GM06990 (cell line): ENCODE measurements at places on chromosomes 2 and 18.

- DNase-seq = no peak
Measured at GRCh38 chr2:183493040-183493439, 368.8 kb downstream of the NUP35 start.

DNA sequence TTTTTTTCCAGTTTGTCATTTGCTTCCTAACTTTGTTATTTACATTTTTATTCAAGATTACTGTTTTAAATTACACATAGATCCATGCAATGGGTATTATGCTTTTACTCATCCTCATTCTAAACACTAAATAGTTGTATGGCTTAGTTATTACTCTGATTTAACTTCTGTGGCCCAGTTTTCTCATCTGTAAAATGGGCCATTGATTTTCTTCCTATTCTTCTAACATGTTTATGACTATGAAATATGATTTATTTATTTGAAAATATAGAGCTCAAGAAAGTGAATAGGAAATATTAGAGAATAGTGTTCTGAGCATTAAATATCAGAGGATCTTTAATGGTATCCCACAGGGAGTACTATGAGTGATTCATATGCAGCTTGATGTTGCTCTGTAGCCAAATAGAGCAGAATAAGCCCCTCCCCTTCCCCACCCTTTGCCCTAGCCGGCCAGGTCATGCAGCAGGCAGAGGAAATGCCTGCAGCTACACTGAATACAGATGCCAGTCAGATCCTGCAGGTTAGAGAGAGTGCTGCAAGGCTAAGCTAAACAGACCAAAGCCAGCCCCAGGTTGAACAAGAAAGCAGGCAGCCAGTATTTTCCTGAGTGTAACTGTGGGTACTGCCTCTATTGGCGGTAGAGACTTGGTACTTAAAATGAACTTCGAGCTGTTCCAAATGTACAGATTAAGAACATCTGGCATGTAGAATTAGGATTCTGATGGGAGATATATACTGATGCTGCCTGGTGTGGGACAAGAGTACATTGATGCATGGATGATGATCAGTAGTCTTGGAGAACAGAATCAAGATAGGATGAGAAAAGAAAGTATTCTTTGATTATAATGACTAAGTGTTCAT is 11.7 kb upstream of the ACYP2 start:
- DNase-seq = peak; percentile 48

- no peak for DNase-seq
Measured at GRCh38 chr2:136703214-136703613, 62.1 kb upstream of the THSD7B start.

GRCh38 chr2:101253703-101254450 is 1.2 kb downstream of the CNOT11 start:
- no peak for DNase-seq

GRCh38 chr2:201269764-201270163 is 9.4 kb downstream of the CASP8 start:
- no peak for DNase-seq

GRCh38 chr18:24315170-24315569 is 82.5 kb downstream of the OSBPL1A start:
- no peak for DNase-seq

DNA sequence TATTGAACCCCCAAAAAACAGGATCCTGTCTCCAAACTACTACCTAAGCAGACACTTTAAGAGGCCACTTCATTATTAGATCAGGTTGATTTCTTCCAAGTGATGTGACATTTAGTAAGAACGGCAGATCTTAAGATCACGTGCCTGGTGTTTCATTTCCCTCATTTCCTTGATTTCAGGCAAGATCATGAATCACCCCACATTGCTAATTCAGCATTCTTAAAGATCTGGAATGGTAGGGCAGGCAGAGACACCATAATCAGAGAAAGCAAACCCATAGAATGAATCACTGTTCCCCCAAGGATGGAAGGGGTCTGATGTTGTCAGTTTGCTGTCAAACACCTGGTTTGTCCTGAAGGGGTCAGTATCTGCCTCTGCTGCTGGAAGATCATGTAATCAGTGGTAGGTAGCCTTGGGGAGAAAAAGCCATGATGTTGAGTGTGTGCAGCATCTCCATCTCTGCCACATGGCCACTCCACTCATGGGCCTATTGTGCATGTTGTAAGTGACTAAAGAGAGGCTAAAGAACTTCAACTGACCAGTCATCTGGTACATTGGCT is 133.9 kb downstream of the ARHGAP15 start:
- no peak for DNase-seq

DNA sequence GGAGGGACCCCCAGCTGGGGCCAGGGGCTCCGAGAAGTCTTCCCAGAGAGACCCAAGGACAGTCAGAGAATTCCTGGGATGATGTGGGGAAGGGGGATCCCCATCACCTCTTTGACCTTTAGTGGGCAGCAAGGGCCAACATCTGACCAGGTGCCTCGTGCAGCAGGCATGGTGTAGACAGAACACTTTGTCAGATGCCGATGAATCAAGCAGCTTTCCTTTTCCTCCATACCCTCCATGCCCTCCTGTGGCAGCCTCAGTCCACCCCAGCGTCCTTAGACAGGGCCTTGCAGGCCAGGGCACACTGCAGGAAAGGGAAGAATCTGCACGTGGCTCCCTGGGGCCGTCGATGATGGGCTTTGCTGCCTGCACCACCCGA is 26.3 kb downstream of the GPR55 start:
- DNase-seq = no peak

DNA sequence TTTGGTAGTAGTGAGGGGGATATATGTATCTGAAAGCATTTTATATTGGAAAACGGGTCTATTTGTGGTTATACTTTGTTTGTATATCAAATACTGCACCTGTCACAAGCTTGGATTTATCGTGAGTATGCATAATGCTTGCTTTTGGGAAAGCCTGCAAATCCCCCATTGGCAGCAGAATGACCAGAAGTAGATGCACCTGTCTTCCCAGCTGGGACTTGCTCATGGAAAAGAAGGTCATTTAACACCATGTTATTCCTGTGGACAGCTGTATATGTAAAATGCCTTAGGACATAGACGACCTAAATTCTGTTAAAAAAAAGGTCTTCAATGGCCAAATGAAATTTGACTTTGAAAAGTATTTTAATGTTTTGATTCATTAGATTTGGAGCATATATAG is 599.4 kb downstream of the XIRP2 start:
- no peak for DNase-seq

GRCh38 chr2:241156971-241157441 is 6.7 kb downstream of the PPP1R7 start:
- DNase-seq = no peak

DNA sequence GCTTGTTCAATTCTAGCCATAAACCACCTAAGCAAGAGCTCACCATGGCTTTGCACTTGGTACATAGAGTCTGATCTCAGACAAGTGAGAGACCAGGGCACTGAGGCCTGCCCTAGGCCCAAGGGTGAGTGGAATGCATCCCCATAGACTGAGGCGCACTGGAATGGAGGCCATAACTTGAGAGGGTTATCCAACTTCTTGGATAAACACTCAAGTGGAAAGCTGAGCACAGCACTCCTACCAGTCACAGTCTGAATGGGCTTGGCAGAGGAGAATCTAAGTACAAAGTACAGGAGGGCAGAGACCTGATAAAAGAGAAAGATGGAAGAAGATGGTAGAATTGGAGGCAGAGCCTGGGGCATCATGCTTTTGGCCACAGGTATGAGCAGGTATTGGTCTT is 30.4 kb upstream of the CASP10 start:
- no peak for DNase-seq

DNA sequence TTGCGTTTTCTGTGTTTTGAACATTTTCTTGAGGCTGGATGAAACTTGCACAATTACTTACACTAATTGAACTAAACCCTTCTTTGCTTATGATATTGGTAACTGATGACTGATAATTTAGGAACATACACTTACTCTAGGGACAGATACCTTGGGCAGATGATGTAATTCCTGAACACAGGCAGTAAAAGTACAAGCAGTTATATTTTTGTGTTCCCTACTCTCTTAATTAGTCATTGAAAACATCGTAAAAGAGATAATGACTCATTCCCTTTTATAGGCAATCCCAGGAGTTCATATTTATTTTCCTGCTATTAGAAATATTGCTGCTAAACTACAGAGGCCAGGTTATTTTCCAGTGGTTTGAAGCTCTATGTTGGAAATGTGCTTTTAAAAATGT is 46.4 kb downstream of the CCDC85A start:
- DNase-seq = no peak

DNA sequence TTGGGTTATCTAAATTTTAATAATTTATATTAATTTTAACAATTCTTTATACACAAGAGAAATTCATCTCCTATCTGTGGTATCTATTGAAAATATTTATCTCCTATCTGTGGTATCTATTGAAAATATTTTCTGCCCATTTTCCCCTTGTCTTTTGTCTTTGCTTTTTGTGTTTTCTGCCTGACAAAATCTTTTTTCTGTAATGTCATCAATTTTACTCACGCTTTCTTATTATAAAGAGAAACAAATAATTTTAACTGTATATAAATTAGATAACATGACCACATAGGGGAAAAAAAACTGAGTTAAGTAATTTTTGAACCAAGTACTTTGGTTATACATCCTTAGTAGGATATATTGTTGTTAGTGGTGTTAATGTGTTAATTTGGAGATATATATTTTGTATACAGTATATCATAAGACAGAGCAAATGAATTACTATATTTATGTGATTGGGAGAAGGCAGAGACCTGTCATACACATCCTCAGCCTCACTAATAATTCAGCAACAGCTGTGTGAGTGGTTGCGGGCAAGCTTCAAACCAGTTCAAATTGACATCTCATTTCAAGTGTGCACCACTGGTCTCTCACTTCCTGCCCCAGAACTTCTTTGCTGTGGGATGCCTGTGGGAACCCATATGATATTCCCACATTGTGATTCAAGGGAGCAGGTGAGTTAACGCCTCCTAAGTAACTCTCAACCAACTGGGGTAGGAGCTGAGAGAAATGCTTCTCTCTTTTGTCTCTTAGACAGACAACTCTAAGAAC is 292.4 kb downstream of the SP3 start:
- no peak for DNase-seq

DNA sequence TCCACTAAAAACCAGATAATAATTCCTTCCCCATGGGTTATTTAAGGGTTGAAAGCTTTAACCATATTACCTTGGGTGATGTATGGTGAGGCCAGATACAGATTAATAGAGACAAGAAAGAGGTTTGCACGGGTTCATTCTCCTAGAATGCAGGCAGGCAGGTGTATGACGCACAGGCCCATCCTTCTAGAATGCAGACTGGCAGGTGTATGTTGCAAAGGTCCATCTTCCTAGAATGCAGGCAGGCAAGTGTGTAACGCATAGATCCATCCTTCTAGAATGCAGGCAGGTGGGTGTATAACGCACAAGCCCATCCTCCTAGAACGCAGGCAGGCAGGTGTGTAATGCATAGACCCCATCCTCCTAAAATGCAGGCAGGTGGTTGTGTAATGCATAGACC is 3.9 kb downstream of the RSAD2 start:
- DNase-seq = no peak

DNA sequence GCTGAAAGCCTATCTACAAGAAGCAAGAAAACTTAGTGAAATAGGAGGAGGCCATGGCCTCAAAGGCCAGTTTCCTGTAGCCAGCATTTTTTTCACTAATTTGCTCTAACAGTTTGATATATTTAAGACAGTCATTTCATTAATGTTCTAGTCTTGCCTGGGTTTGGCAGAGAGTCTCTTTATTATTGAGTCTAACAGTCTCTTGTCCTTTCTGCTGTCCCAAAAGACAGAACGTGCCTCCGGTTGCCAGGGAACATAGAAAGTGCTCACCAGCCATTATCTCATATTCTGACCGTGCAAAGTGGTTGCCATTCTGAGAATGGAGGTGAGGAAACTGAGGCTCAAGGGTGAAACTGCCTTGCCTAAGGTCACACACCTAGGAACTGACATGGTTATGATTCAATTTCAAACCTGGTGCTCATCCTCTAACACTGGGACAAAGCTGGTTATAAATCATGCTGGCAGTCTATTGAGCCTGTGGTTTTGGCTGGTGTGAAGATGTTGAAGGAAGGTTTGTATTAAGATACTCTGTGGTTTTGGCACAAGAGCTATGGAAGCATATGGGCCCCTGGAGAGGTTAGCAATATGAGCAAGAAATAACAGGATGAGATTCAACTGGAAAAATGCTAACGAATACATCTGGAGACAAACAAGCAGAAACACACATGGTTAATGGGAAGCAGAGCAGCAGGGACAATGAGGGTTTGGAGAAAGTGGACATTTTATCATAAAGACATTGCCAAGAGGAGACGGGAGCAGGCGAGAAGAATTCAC is 903.3 kb upstream of the KLHL29 start:
- no peak for DNase-seq

GRCh38 chr2:88110830-88111229 is 17.0 kb downstream of the FABP1 start:
- no peak for DNase-seq

GRCh38 chr2:143151111-143151752 is 22.0 kb downstream of the ARHGAP15 start:
- DNase-seq = no peak

GRCh38 chr2:82268446-82268845 is 1963.9 kb upstream of the LRRTM1 start:
- DNase-seq = no peak

DNA sequence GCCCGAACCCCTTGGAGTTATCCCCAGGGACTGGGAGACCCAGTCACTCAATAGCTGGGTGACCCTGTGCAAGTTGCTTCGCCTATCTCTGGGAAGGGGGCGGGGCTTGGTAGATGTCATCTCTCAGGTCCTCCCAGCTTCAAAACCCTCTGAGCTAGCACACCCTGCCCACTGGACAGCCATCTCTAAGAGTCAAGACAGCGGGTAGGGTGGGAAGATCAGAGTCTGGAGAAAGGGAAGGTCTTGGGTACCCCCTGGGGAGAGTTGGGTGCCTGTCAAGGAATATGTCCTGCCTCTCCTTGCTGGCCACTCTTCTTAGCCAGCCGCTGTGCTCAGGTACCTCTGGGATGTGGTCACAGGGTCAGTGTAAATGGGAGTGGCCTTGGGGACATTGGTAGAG is 8.0 kb downstream of the GLI2 start:
- DNase-seq = no peak

DNA sequence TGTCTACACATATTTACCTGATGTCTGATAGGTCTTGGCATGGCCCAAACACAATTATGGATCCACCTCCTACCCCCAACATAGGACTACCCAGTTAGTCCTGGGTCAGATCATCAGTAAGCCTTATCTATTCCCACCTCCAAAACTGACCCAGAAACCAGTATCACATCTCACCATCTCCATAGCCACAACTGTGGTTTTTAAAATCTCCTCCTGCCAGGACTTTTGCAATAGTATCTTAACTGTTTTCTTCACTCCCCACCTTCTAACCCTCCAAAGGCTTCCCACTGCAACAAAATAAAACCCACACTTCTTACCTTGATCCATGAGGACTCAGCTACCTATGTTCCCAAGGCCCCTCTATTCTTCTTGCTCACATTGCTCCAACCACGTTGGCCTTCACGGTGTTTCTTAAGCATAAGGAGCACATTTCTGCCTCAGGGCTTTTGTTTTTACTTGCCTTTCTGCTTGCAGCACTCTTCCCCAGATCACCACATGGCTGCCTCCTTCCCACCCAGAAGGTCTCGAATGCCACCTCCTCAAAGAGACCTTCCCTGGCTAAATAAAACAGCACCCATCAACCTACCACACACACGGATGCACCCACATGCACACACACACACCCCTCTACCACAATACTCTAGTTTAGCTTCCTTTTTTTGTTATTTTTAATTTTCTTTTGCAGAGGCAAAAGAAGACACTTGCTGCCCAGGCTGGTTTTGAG is 125.9 kb upstream of the SLC1A4 start:
- DNase-seq = no peak

- no peak for DNase-seq
Measured at GRCh38 chr18:63758615-63759240, 16.5 kb upstream of the SERPINB7 start.
